ENCODE measurements at places on chromosomes 11 and 22. TPM values are rescaled to one million over a fixed set of nuclear protein-coding genes. Genes with fewer than 3 reads are reported as not detected.

The SCUBE2 gene
- not detected for polyA plus RNA-seq

DNA sequence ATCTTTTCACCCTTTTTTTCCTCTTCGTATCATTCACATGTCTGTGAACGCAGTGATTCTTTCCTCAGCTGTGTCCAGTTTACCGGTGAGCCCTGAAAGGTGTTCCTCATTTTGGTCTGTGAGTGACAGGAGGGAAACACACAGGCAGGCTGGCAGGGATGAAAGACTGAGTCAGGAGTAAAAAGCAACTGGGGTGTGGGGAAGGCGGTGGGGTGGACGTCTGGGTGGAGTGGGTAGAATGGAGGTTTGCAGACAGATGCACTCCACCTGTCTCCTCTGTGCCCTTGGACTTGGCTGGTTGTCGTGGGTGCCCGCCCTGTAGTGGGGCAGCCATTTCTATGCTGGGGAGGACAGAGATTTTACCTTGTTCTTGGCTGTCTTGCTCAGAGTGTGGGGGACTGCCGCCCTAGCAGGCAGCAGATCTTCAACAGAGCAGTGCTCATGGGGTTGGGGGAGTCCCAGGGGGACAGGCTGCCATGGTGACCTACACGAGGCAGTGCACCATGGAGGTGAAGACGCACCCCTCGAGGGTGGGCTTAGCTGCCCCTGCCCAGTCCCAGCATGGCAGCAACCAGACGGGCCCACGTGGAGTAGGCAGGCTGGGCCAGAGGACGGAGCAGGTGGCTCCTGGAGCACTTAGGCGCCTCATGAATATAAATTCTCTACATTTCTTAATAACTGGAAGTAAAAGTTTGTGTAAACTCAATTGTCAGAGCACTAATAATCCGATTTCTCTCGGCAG lies 603.7 kb downstream of the TBC1D22A start:
- DNase-seq, result no peak

The DCHS1 gene
- polyA plus RNA-seq, result 1.5 TPM

DNA sequence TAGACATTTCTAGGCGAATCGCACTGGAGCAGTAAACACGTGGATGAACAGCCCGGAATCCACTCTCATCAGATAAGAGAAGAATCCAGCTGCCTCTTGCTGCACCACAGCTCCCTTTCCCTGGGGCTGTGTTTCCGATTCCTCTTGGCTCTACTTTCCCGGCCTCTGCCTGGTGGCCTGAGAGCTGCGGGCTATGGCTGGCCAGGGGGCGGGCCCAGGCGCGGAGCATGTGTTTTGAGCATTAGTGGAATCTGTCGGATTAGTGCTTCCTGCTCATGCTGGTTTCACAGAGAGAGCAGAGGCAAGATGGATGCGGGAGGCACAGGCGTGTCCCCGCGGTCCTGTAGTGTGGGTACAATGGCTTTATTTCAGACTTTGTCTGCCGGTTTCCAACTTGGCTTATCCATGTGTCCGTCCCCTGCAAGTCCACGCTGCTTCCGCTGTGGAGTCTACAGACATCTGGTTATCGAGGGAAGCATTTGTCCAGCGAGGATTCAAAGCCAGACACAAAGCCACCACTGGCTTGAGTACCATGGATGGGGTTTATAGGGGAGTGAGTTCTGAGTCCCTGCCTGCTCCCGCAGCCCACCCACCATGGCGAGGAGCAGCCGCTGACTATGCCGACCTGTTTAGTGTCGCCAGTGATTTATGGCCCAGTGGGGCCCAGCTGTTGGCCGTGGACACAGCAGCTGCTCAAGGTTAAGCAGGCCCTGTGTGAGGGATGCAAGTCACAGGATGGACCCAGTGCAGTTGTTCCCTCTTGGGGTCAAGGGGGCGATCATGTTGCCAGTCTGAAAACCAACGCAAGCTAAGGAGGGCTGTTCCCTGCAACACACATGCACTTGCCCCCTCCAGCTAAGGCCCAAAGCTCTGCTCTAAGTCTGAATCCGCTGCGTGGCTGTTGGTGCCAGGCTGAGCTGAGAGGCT lies 43.3 kb upstream of the EP300 start:
- DNase-seq, result no peak

GRCh38 chr11:44943118-44943517 lies 7.6 kb downstream of the TP53I11 start:
- DNase-seq, result no peak

The MUC2 gene
- not detected for polyA plus RNA-seq

GRCh38 chr22:50477923-50478322 lies 3.1 kb upstream of the SBF1 start:
- no peak for DNase-seq

The SEZ6L gene
- not detected for polyA plus RNA-seq

DNA sequence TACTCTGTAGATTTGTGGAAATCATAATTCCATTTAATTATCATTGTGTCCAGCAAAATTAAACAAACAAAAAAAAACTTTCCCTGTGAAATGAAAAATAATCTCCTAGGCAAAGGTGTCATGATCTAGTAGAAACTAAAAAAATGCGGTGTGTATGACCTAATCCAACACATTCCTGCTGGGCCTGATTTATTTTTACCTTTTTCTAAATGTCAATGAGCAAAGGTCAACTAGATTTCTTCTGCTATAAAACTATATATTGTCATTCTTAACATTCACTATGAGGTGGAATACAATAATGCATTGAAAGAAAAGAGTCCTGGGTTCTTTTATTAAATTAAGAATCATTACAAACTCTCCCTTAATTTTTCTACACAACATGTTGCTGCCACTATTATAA lies 57.1 kb upstream of the MN1 start:
- no peak for DNase-seq

The FBLN1 gene
- not detected for polyA plus RNA-seq

The PATE2 gene
- polyA plus RNA-seq, result not detected

DNA sequence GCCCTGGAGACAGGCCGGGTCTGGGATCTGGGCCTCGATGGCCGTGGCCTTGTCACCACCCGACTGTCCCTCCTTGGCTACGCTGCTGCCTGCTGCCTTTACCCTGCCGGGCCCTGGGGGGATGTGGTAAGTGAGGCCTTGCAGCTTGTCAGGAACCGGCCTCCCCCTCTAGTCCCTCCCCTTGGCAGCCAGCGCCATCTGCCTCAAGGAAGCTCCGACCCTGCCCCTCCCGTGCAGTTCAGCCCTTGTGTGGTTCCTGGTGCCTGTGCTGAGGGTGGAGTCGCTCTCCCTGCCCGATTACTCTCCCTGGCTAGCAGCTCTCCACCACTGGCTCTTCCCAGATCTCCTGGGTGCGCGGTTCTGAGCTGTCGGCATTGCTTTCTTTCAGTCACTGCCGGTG lies 33.7 kb downstream of the CTTN start:
- no peak for DNase-seq

DNA sequence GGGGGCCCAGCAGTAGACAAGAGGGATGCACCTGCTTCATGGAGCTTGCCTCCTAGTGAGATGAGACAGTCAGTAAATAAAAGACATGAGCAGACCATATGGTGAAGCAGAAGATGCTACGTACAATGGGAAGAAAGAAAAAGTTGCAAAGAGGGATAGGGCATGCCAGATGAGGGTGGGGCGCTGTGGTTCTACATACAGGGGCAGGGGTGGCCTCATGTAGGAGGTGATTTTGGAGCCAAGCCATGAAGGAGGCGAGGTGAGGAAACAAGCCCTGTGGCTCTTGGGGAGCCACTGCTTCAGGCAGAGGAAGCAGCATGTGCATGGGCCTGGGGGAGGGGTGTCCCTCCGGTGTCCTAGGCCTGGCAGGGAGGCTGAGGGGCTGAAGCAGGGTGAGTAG lies 15.2 kb downstream of the NAT10 start:
- no peak for DNase-seq

All from CD8-positive, alpha-beta memory T cell (primary cell).